Esophagus mucosa (tissue), 1 donor: ENCODE measurements at places on chromosomes 2 and 18. TPM values are rescaled to one million over a fixed set of nuclear protein-coding genes. Genes with fewer than 3 reads are reported as not detected.
A peak's percentile ranks its signal among the peaks of the same experiment; 100 is the strongest.

- ATAC-seq, result no peak
Observed at GRCh38 chr2:218081063-218081462, 12.0 kb downstream of the RUFY4 start.

- no peak for ATAC-seq
Observed at GRCh38 chr2:169822036-169822435, 2.7 kb downstream of the METTL5 start.

- ATAC-seq, result no peak
Observed at GRCh38 chr2:65724336-65724735, 291.9 kb upstream of the SPRED2 start.

The ARHGEF33 gene
- total RNA-seq, result not detected

- ATAC-seq, result peak; percentile 66
Observed at GRCh38 chr2:54629914-54630857, 93.3 kb upstream of the EML6 start.

DNA sequence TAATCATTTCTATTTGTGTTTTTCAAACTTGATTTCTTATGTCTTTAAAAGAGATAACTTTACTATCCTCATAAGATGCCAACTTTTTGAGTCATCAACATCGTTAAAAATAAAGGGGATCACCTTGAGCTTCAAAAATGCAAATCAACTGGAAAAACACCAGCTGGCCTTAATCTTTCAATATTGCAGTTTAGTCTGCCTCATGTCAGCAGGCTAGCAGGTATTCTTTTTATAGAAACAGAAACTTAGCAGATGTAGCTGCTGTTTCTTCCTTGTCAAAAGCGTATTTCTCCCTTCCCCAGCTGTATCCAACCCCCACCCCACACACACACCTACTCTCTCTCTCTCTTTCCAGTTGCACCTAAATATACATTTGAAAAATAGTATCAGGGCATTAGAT, 154.1 kb upstream of the ZNF804A start:
- no peak for ATAC-seq

- no peak for ATAC-seq
Observed at GRCh38 chr2:218006741-218007140, 3.9 kb upstream of the TNS1 start.

- peak; percentile 48 for ATAC-seq
Observed at GRCh38 chr18:60893355-60894097, 439.7 kb upstream of the CDH20 start.

- ATAC-seq, result peak; percentile 58
Observed at GRCh38 chr2:219497495-219498279, 1.0 kb upstream of the GMPPA start.

GRCh38 chr2:241964133-241964532, 94.6 kb downstream of the RTP5 start:
- no peak for ATAC-seq

DNA sequence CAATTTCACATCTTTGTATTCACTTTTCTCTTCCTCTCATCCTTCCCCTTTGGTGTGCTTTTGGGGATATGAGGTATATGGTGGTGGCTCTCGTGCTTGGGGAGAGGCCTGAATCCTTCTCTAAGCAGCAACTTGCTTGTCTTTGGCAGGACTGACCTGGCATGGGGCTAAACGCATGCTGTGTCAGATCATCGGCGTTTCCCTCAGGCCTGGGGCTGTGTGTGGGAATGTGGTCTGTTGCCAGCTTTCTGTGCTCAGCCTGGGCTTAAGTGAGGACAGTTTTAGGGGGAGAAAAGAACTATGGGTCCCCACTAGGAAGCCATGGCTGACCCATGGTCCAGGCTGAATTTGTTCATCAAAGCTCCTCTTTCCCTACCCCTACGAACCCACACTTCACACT, 60.7 kb downstream of the TET3 start:
- ATAC-seq, result no peak

DNA sequence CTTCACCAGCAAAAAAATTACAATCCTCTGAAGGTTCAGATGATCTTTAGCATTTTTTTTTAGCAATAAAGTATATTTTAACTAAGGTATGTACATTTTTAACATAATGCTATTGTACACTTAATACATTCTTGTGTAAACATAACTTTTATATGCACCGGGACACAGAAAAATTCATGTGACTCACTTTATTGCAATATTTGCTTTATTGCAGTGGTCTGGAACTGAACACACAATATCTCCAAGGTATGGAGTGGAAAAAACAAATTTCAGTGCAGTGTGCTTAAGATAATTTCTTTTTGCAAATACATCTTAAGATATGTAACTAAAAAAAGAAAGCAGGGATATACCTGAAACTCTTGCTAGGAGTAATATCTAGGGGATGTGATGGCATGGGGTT, 5.1 kb upstream of the TWSG1 start:
- no peak for ATAC-seq

- ATAC-seq, result no peak
Observed at GRCh38 chr18:5152343-5153020, 44.6 kb downstream of the AKAIN1 start.

DNA sequence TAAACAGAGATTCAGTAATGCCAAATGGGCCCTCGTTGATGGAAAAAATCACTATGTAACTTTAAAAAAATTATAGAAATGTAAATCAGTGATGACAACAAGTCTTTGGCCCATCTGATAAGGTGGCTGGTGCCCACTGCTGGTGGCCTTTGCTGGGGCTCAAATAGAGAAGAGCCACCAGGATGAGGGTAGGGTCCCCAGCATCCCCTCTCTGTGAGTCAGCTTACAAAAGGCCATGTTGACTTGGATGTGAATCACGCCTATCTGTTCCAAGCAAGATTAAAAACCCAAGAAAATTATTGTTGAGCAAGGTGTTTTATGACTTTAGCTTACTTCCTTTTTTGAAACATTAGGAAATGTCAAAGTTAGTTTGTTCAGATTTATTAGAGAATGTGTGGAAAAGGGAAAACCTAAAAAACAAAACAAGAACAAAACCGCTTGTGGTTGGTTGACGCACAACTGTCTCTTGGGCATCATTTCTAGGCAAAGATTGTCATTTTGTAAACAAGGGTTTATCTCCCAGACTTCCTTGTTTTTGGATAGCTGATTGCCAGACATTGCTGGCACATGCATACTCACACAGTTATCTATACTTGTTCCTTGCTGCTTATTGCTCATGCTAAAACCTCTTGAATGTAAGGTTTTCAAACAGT, 53.7 kb upstream of the ZNF396 start:
- ATAC-seq, result no peak

DNA sequence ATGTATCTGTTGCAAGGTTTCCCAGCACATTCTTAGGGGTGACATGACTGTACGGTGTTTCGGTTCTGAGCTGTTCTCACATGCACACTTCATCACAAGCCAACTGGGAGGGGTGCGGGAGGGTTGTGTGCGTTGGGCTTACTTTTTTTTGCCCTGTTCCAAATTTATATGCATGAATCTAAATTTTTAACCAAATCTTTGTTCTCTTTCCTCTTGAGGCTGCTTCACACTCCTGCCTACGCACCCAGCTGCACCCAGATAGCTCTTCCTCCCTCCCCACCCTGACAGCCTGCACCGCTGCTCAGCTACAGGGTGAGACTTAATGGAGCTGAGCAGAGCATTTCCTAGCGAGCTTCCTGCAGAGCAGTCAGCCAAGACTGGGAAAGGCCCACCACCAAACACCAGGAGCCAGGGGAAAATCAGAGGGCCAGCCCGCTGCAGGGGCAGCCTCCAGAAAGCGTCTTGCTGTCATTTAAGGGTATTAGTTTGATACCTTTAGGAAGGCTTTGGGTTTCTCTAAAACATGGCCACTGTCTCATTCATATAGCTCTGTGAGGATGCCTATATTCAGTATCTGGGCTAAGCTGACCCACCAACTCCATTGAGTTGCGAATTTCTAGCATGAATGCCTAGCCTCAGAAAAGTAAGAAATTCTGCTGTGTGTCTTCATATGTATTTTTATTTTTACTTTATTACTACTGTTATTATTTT, 84.5 kb downstream of the POU3F3 start:
- no peak for ATAC-seq

- ATAC-seq, result no peak
Observed at GRCh38 chr2:101473591-101473910, 1.4 kb downstream of the RFX8 start.

DNA sequence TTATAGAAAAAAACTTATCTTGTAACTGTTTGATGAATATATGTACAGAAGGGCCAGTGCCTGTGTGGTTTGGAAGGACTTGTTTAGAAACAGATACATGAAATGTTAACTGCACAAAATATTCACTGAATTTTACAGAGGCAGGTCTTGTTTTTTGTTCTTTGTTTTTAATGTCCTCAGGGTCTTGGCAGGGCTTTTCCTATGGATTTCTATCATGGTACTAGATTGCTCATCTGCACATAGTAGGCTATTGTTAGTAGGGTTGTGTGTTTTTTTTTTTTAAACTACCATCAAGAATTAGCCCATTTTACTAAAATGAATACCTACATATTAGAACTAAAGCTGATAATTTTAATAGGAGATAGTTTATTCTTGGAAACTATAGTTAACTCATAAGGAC, 3.5 kb downstream of the CABYR start:
- ATAC-seq, result no peak

The ABCG5 gene
- total RNA-seq, result not detected

- peak; percentile 93 for ATAC-seq
Observed at GRCh38 chr18:11857177-11857887, 6.1 kb downstream of the CHMP1B start.

GRCh38 chr2:36262581-36262980, 93.0 kb upstream of the CRIM1 start:
- no peak for ATAC-seq

The TMEM182 gene
- 2.5 TPM for total RNA-seq

DNA sequence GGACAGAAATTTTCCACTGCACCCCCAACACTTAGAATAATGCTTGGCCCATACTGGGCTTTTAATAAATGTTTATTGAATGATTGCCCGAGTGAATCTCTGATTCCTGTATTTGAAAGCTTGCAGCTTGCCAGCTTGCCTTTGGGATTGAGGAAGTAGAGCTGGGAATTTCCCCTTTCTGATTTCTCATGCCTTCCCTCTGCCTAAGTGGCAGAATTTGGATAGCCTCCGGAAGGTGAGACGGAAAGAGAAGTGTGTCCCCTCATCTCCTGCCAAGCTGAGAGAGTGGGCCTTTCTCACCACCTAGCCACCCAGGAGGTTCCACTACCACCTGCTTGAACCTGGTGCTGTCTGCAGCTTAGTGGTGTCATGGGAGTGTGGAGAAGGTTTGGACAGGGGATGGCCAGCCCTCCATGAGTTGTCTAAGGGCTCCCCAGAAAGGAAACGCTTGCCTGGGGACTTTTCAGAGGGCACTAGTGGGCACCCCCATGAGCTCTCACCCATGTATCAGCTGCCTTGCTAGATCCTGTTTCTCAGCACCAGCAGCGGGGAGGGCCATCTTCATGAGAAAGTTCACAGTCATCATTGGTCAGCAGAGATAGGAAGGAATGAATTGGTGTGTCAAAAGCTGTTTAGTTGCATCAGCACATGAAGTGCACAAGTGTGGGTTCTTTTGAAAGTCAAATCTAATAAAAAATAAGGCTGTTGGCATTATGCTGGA, 8.6 kb upstream of the NCOA1 start:
- ATAC-seq, result peak; percentile 48

DNA sequence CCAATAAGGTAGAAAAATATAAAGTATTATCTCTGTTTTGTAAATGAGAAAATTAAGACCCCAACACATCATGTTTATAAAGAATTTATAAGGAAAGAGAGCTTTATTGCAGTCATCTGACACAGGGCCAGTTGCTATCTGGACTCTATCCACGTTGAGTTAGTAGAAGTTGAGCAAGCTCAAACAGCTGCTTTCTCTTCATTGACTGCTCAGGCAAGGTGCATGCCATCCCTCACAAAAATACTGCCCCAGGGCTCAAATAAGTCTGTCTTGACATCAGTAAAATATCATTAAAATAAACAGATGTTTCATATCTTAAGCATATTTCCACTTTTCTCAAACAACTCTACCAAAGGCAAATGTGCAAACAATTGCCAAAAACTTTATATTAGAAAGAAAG, 14.8 kb downstream of the COL5A2 start:
- no peak for ATAC-seq

DNA sequence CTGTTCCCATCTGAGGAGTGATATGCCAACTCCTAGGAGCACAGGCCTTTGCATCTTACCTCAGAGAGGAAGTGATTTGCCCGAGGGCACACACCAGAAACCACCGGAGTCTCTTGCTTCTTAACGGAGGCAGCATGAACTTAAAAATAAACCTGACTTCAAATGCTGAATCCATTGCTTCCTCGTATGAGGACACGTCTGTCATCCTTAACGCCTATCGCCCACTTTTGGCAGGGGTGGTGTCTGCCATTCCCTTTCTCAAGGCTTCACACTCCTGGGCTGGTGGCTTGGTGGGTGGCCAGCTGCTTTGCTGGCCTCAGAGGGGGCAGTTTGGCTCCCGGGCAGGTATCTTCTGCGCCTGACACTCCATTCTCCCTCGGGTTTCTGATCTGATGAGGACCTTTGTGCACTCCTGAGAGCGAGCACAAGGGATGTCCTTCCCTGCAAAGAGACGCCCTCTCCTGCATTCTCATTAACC, 1.1 kb upstream of the PREB start:
- ATAC-seq, result no peak

The GNLY gene
- total RNA-seq, result 0.44 TPM

GRCh38 chr2:207813221-207813916, 43.7 kb upstream of the FZD5 start:
- no peak for ATAC-seq

- no peak for ATAC-seq
Observed at GRCh38 chr2:61253136-61253535, 91.1 kb downstream of the C2orf74 start.

GRCh38 chr2:134124047-134124753, 129.7 kb upstream of the MGAT5 start:
- ATAC-seq, result no peak

- ATAC-seq, result no peak
Observed at GRCh38 chr2:197237291-197238042, 73.1 kb downstream of the ANKRD44 start.

DNA sequence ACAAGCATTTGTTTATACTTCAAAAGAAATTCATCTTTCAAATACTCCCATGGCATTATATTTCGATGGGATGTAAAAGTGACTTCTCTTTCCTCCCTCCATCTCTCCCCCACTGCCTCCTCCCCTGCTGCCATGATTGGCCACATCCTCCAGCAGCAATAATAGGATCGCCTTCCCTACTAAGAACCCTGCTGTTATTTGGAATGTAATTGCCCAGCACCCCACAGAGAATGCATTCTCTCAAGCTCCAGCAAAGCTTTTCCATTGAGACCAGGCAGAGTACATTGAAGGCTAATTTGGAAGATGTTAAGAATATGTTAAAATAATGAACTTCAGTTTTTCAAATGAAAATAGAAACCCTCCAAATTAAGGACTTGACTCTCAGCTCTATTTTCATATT, 375.4 kb upstream of the ACVR2A start:
- ATAC-seq, result no peak

DNA sequence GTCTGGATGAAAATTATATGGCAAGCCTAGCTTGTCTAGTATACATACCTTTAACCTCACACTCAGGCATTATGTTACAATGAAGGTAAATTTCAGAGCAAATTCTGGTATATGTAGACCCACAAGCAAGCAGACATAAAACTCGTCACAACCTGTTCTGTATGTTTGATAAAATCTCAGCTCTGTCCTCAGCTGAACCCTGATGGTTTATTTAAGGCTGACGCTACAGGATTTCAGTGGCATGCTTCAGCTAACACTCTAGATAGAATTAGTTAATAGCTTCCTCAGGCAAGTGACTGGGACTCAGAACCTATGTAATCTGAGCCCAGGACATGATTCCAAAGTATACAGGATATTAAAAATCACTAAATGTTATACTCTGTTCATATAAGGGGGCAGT, 68.2 kb upstream of the MC2R start:
- ATAC-seq, result no peak

The LOXHD1 gene
- 0.12 TPM for total RNA-seq
